ENCODE measurements at places on chromosomes 7 and 10. TPM values are rescaled to one million over a fixed set of nuclear protein-coding genes. Genes with fewer than 3 reads are reported as not detected.

- DNase-seq = no peak
These were observed 181.2 kb downstream of the EVX1 start for GRCh38 chr7:27423821-27424220.

DNA sequence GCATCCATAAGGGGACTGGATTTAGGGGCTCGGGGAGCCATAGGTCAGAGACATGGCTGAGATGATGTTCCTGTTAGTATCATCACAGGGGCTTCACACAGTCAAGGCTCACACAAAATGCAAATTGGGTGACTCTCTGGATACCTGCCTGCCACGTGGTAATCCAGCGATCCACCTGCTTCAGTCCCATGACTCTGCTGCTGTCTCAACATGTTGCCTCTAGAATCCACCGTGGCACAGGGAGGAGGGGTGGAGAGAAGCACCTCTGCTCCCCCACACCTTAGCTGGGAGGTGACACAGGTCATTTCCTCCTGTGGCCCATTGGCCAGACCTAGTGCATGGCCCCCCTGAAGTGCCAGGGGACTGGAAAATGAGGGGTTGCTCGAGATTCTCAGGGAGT lies 83.1 kb downstream of the CDH23 start:
- DNase-seq = peak; percentile 66

DNA sequence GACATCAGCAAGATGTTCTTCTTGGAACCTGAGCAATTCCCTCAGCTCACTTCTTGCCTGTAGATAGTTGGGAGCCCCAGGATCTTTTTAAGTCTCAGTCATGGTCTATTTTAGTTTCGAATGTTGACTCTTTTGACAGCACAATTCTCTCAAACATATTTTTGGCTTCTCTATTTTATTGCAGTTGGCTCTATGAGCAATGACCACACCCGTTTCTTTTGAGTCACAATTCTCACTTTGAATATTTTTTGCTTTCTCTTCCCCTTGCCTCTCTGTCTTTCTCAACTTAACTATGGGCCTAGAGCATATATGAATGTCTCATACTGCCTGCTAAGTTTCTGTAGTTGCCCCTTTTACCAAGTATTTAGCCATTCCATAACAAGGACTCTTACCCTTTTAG lies 222.8 kb downstream of the PTN start:
- DNase-seq = no peak

GRCh38 chr10:65675236-65675635 lies 1250.6 kb upstream of the LRRTM3 start:
- no peak for DNase-seq

GRCh38 chr7:81925530-81925929 lies 155.7 kb upstream of the HGF start:
- DNase-seq = no peak

DNA sequence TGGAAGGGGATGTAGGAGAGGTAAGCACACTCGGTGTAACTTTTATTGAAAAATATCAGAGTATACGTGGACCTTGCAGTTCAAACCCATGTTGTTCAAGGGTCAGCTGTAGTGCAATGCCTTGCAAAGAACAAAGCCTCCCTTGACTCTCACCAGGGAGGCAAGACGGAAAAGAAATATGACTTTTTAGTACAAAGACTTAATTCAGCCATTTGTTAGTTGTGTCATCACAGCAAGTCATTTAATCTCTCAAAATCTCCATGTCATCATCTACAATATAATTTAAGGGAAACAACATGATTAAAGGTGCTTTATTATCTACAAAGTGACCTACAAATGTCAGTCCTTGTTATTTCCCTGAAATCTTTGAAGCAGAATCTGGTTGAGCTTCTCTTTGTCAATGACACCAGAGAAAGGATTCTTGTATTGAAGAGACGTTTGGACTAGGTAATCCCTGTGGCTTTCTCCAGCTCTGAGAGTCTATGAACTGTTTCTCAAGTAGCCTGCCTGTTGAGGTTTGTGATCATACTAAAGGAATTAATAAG lies 502.8 kb downstream of the REEP3 start:
- no peak for DNase-seq

Gene HNRNPF
- total RNA-seq = 307 TPM

Gene CCZ1
- total RNA-seq = 85.2 TPM

Gene MYPN
- total RNA-seq = 0.08 TPM

Data from ureter (tissue), 1 donor.